ENCODE measurements at places on chromosomes 12 and 14. TPM values are rescaled to one million over a fixed set of nuclear protein-coding genes. Genes with fewer than 3 reads are reported as not detected.

PPP1R1A gene
- total RNA-seq: 128 TPM

PPP1R36 gene
- 2.7 TPM for total RNA-seq

DNA sequence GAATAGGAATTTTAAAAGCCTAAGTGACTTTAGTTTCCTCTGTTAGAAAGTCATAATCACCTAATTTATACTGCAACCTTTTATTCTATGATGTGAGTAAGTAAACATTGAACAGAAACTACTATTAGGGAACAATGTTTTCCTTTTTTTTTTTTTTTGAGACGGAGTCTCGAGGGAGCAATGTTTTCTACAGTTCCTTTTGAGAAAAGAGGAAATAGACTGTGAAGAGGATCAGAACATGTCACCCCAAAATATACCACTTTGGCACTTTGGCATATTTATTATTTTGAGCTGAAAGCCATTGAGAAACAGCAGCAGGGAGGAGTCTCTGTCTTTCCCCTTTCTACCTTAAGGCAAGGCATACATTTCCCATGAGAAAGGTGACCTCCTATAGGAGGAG is 162.7 kb upstream of the CNOT2 start:
- no peak for DNase-seq

GRCh38 chr14:94027566-94028449 is 1.7 kb downstream of the OTUB2 start:
- no peak for DNase-seq

GRCh38 chr14:103859416-103860202 is 12.2 kb upstream of the PPP1R13B start:
- no peak for DNase-seq

GLI1 gene
- total RNA-seq: 2.8 TPM

DNA sequence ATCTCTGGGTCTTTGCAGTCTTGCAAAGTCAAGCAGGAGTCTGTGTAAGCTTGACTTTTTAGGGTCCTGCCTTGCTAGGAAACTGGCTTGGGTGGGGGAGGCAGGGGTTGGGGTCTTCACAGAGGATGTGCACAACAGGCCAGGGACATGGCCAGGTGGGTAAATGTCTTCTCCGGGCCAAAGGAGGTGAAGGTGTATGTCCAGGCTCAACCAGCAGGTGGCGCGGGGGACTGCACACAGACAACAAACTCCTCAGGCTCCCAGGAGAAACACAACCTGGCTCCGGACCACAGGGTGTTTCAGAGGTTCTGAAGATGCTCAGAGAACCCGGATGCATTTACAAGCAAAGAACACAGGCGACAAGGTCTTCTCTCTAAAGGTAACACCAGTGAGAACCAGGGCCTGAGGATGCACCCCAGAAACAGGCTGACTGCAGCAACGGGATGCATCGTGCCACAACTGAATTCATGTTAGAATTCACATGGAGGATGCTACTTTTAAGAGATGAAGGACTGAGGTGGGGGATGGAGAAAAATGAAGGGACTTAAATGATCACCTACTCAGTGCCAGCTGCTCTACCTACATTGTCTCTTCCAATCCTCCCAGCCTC is 56.0 kb downstream of the PLEKHG3 start:
- peak; percentile 66 for DNase-seq

DNA sequence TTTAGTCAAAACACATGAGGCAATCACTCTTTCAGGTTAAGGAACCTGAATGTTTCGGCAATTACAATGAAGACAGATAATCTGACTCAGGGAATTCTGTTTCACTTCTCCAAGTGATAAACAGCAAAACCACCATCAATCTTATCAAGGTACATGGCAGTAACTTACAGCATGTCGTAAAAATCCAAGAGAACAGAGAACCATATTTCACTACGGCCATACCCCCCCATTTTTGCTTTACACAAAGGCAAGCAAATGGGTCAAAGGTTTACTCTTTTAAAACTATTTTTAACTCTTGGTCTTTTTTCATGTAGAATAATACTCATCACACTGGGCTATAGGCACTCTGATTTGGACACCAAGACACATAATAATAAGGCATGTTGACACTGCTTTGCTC is 102.4 kb downstream of the PPM1H start:
- DNase-seq: no peak

- DNase-seq: peak; percentile 52
Measured at GRCh38 chr14:75132382-75133086, 5.7 kb upstream of the NEK9 start.

- no peak for DNase-seq
Measured at GRCh38 chr14:28502517-28502916, 264.1 kb upstream of the FOXG1 start.

DNA sequence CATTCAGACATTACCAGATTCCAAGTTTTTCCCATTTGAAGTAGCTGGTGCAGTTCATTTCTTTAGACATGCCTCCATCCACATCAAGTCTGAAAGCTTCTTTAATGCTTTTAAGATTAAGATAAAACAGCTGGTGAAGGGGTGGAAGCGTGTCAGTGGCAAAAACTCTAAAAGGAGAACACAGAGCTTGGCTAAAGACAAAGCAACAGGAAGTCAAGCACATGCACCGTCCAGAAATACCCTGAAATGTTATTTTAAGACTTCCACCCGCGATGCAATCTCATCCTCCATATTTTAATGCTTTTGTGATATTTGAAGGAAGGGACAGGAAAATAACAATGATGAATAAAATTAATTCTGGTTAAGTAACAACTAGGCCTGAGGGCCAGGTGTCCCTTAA is 31.8 kb downstream of the PPM1H start:
- no peak for DNase-seq

ANO2 gene
- total RNA-seq: 4.4 TPM

- DNase-seq: peak; percentile 19
Measured at GRCh38 chr12:65122703-65123102, 1.6 kb upstream of the WIF1 start.

CELA1 gene
- not detected for total RNA-seq

DNA sequence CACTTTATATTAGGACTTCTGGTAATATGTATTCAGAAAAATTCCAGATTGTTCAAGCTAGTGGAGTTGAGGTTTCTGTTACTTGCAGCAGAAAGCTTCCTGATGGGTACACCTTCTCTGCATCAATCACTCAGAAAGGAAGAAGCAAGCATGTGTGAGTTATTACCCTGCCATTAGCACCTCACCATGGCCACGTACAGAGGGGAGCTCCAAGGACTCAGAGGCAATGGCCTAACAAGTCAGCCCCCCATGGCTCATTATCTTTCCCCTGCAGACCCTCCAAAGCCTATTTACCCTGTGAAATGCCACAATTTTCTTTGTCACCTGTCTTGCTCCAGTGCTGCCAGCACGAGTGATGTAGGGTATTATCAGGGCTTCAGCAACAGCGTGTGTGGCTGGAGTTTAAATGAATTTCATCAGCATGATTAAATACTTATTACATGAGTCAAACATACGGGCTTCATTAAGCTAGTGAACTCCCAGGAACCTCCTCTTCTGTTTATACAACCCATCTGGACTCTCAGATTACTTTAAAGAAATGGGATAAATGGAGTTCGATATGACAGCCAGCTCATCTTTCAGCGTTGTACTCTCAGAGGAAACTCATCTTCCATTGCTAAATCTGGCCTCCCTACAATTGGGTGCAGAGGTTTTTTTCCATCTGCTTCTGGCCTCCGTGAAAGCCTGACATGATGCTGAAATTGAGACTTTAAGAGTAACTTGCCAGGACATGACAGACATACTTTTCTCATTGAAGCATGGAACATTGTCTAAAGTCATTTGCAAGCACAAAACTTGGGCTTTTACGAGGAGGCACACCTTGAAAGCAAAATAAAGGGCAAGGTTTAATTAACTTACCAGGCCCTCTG is 135.9 kb downstream of the TMEM30B start:
- DNase-seq: no peak

PYGL gene
- total RNA-seq: 40.3 TPM

RPGRIP1 gene
- total RNA-seq: 0.47 TPM

RAD9B gene
- total RNA-seq: 1.0 TPM

DNA sequence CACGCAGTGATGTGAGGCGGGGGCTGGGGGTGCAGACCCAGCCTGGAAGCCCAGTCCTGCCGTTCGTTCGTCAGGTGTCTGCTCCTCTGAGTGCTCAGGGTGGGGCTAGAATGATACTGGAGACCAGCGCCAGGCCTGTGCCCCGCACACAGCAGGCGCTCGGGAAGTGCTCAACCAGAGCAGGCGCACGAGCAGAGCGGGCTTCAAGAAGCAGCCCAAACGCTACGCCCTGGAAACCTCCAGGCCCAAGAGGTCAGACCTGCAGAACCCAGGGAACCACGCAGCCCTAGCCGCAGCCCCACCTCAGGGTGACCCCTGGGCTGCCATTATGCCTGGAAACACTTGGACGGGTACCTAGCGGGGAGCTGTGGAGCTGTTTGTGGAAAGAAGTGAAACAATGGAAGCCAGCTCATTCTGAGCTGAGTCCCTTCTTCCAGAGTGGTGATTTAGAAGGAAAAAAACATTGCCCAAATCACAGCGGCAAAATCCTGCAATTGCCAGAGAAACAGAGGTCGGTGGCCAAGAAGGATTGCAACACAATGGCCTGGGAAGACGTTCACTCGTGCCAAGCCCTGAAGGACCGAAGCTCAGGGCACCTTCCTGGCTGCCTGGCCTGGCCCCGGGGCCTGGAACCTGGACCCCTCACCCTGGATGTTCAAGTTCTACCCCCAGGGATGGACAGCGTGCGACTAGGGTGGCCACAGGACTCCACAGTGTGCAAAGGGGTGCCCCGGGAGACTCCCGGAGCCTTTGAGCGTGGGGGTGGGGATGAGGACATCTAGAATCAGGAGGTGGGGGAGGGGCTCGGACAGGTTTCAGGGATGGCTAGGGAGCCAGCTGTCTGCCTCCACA is 40.4 kb upstream of the DIO3 start:
- DNase-seq: no peak

DIO3 gene
- 0.94 TPM for total RNA-seq

DNA sequence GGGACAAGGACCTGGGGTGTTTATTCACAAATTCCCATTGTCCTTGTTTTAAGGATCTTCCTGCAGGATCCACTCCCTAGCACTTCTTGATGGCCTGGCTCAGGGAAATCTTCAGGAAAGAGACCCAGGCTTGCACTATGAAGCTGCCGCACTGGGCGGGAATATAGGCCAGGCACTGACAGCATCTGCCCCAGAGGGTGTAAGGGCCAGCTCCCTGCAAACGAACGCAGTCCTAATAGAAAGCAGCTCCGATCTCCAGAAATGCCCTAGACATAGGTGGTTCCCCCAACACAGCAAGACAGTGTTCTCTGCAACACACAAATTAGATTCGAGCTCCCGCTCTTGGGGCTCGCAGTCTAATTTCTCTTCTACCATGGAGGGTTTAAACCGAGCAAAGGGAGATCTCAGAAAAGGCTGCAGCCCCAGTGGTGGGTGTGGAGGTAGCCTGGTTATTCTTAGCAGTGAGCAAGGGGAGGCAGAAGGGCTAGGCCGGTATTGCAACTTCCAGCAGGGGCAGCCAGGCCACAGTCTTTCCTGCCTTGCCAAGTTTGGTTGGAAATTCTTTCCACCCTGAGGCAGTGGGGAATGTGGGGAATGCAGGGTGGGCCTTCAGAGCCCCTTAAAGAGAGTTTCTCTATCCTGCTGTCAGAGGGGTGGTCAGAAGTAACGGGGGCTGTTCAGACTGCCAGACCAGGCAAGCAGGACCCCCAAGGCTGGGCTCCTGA is 16.1 kb upstream of the WSCD2 start:
- no peak for DNase-seq

DNA sequence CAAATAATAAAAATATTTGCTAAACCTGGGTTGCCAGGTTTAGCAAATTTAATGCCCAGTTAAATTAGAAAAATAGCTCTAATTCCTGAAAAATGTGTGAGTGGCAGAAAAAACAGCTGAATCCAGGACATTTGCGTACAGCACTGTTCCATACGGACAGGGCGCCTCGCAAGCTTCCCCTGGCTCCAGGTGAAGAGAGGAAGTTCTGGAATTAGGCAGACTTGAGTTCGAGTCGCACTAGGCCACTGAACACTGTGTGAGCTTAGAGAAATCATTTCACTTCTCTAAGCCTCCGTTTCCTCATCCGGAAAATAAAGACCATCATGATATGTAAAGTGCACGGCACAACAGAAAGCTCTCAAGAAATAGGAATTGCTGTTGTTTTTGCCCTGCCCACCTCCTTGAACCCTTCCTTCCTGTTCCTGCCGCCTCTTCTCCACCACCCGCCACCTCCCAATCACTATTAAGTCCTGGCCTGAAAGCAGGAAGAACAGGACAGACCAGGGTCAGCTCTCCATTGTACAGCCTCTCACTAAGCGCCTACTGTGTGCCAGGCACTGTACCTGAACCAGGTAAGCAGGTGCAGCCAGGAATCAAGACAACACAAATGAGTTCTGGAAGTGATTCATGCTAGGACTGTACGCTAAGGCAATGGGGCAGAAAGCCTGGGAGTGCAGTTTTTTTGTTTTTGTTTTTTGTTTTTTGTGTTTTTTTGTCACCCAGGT is 763 bp upstream of the PHETA1 start:
- no peak for DNase-seq

DNA sequence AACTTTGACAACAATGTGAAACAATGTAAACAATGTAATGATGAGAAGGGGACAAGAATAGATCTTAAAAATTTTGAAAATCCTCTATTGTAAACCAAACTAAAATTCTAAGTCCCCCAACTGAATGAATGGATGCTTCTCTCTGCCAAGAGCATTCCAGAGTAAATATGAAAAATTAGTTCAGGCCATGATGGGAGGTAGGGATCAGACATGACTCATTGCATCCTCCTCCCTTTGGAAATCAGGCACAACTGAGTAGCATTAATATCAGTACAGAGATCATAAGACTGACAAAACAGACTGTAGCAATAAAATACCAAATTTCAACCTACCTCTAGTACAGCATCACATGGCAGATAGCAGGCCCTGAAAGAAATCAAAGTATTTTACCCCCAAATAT is 559.9 kb downstream of the C12orf50 start:
- no peak for DNase-seq

GRCh38 chr12:108531929-108532848 is 17.1 kb downstream of the FICD start:
- DNase-seq: no peak

- no peak for DNase-seq
Measured at GRCh38 chr12:107122452-107122958, 29.2 kb upstream of the CRY1 start.

- no peak for DNase-seq
Measured at GRCh38 chr12:117521346-117521745, 159.9 kb upstream of the NOS1 start.

GRCh38 chr14:81940651-81941050 is 407.0 kb upstream of the SEL1L start:
- DNase-seq: no peak
